Pericardium fibroblast (primary cell): ENCODE measurements at places on chromosomes 7 and 10. TPM values are rescaled to one million over a fixed set of nuclear protein-coding genes. Genes with fewer than 3 reads are reported as not detected.

CALHM3 gene
- 0.58 TPM in 1 of 2 replicates, not detected in the other for total RNA-seq

WDR91 gene
- 6.0 and 8.4 TPM in 2 replicates for total RNA-seq

PPP1R17 gene
- total RNA-seq, result not detected in 2 replicates

UPK3BL2 gene
- 0.09 and 0.35 TPM in 2 replicates for total RNA-seq

PLXNA4 gene
- 8.2 and 20.1 TPM in 2 replicates for total RNA-seq

PTN gene
- total RNA-seq, result 7.4 and 9.5 TPM in 2 replicates
